ENCODE measurements at places on chromosomes 11 and 22.

DNA sequence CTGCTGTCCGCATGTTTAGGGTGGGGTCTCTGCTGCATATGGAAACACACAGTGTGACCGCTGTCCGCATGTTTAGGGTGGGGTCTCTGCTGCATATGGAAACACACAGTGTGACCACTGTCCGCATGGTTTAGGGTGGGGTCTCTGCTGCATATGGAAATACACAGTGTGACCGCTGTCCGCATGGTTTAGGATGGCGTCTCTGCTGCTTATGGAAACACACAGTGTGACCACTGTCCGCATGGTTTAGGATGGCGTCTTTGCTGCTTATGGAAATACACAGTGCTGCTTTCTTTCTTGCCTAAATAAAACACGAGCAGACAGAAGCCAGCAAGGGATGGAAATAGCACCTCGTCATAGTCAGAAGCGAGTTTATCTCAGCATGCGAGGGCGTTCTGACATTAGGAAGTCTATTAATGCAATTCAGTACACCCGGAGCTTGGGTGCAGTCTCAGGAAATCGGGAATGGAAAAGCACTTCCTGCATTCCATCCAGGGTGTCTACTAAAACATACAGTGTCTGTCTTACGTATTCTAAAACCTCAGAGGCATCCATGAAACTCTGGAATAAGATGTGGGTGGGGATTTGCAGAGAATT is 32.6 kb upstream of the TOLLIP start:
- no peak overlapping the region for H3K4me3 ChIP-seq
- no peak for DNase-seq
- H3K4me1 ChIP-seq = no peaks in the 10 kb centered on the region
- no peak overlapping the region for H3K27ac ChIP-seq
- no peaks in the 10 kb centered on the region for H3K27me3 ChIP-seq

DNA sequence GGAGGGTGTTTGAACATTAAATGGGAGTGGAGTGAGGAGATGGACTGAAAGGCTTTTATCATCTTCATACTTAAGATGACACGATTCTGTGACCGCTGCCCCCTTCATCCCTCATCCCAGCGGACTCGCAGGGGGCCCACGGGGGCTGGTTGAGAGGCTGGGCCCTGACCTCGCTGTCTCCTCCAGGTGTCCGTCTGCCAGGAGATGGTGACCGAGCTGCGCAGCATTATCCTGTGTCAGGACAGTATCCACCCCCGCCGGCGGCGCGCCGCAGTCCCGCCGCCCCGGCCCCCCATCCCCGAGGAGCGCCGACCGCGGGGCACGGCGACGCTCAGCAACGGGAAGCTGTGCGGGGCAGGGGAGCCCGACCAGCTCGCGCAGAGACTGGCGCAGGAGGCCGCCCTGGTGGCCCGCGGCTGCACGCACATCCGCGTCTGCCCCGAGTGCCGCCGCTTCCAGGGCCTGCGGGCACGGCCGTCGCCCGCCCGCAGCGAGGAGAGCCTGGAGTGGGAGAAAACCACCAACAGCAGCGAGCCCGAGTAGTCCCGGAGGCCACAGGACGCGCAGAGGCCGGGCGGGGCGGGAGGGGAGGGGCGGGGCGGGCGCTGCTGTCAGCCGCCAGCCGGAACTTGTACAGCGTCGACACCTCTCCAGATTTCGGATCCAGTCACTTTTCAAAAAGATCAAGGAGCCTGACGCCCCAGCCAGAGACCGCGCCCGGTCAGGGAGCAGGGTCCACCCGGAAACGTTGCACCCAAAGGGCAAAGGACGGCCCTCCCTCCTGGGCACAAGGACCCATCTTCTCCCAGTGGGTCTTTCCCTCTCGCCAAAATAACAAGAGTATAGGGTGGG is 38.0 kb upstream of the TBCEL start:
- peaks cover 10% of the 10 kb centered on the region for H3K4me1 ChIP-seq
- H3K27ac ChIP-seq = no peak overlapping the region
- no peaks in the 10 kb centered on the region for H3K36me3 ChIP-seq
- peaks cover 8% of the 10 kb centered on the region for H3K27me3 ChIP-seq

DNA sequence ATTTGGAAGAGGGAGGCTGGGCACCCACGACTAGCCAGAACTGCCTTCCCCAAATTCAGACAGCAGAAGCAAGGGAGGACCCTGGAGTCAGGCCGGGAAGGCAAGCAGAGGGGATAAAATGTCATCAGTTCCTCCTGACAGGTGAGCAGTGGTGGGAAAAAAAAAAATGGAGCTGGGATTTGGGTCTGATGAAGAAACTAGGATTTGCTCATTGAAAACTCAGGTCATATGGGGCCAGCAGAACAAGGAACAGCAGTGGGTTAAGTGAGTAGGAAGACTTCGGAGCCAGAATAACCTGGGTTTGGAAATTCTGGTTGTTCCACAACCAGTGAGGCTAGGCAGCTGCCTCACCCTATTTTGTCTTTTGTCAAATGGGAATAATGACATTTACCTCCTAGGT is 28.9 kb upstream of the DRD2 start:
- H3K4me1 ChIP-seq = no peaks in the 10 kb centered on the region
- no peak overlapping the region for H3K27ac ChIP-seq
- no peak for DNase-seq
- H3K36me3 ChIP-seq = no peaks in the 10 kb centered on the region

DNA sequence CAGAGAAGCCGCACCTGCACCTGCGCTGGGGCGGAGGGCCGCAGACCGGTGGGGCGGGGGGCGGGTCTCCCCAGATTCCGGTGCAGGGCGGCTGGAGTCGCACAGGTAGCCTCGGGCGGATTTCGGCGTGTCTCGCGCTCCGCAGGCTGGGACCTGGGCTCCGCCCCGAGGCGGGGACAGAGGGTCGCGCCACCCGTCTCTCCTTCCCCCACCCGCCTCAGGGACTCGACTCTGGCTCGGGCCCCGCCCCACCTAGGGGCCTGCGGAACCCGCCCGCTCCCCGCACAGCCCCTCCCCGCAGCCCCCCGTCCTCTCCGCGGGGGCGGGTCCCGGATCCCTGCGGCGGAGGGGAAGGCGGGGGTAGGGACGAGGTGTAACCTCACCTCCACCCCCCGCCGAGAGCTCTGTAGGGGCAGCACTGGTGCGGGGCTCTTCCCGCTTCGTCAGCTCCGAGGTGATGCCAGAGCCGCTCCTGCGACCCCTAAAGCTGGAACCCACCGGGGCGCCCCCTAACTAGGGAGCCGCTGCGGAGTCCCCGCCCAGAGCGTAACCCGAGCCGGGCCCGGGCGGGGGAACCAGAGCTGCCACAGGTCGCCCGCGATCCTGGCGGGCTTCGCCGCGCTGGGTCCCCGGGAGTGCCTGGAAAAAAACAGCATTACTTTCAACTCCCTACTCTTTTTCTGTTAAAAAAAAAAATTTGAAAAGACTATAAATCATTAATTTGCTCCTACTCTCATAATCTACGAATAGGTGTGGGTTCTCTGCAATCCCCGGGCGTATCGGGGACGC is at the start of gene SLC29A2:
SLC29A2 (minus strand) TSS at position 134 of the 789 bp plus-strand sequence. CDS start 169 bp downstream, outside the sequence.
- no peaks in the 10 kb centered on the region for H3K27me3 ChIP-seq
- H3K4me1 ChIP-seq = peaks cover 19% of the 10 kb centered on the region
- H3K4me3 ChIP-seq = peak within 1 kb of the TSS; percentile 76
- peak; percentile 72 for DNase-seq
- H3K36me3 ChIP-seq = no peaks in the 10 kb centered on the region

GRCh38 chr11:70786021-70786665 is 387.8 kb downstream of the CTTN start:
- H3K27me3 ChIP-seq = no peaks in the 10 kb centered on the region
- no peak overlapping the region for H3K4me3 ChIP-seq
- no peaks in the 10 kb centered on the region for H3K4me1 ChIP-seq
- no peak overlapping the region for H3K27ac ChIP-seq

DNA sequence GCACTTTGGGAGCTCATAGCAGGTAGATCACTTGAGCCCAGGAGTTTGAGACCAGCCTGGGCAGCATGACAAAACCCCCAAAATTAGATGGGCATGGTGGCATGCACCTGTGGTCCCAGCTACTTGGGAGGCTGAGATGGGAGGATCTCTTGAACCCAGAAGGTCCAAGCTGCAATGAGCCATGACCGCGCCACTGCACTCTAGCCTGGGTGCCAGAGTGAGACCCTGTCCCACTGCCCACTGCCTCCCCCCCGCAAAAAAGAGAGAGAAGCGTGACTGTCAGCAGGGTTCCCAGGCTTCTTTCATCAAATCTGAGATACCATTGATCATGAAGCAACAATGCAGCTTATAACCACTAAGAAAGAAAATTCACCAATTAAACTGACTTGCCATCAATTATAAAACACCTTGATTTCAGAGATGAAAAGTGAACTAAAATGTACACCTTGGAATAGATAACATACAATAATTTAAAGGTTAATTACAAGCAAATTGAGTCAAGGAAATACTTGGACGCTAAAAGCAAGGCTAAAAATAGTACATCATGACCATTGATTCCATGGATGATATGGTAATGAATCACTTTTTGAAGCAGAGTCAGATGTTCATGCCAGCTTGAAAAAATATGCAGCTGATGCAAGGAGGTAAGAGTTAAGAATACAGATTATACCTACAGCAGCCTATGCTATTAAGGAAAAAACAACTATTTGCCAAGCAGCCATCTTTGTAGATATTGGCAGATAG is 90.8 kb upstream of the ALKBH3 start:
- no peak for DNase-seq
- H3K4me1 ChIP-seq = no peaks in the 10 kb centered on the region
- no peak overlapping the region for H3K4me3 ChIP-seq
- no peaks in the 10 kb centered on the region for H3K27me3 ChIP-seq
- H3K27ac ChIP-seq = no peak overlapping the region
- H3K36me3 ChIP-seq = no peaks in the 10 kb centered on the region

DNA sequence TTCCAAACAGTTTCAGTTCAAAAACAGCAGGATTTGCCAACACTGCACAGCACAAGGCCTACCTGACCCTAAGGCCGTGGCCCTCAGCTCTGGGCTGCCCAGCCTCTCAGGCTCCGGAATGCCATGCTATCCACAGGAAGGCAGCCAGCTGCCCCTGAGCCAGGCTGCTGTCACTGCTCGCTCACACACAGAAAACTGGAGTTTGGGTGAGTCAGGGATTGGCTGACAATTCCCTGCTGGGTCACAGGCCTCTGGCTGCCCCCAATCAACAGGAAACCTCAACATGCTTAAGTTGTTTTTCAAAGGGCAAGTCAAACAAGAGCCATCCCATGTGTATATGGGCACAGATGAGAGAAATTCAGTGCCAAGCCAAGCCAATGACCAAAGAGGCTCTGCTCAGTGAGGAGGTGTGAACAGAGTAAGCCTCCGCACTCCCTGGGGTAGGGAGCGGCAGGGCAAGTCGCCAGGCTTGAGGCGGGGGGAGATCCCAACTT is 50.2 kb downstream of the RPL27A start:
- no peak overlapping the region for H3K27ac ChIP-seq
- no peak for DNase-seq
- no peaks in the 10 kb centered on the region for H3K27me3 ChIP-seq
- no peaks in the 10 kb centered on the region for H3K4me1 ChIP-seq

DNA sequence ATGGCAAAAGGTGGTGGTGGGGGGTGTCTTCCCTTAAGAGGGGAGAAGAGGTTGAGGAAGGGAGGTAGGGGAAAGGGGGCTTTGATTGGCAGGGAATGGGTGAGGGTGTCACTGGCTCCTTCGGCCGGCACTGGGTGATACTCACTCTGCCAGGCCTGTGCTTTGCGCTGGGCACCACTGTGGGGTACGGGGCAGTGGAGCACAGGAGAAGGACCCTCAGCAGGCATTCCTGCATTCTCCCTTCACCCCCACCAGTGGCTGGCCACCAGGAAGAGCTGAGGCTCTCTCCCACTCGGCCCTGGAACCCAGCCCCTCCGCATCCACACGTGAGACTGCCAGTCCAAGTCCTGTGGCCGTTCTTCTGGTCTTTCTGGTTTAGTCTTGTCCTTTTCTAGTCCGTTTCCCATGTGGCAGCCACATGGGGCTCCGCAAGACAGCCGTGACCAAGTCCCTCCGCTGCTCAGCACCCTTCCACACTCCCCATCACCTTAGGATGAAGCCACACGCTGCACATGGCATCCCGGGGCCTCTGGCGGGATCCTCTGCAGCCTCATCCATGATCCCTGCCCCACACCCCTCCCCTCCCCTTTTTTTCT is 8.0 kb downstream of the CAPN5 start:
- no peak for DNase-seq
- H3K27ac ChIP-seq = no peak overlapping the region
- H3K36me3 ChIP-seq = no peaks in the 10 kb centered on the region
- no peak overlapping the region for H3K4me3 ChIP-seq
- H3K27me3 ChIP-seq = no peaks in the 10 kb centered on the region

DNA sequence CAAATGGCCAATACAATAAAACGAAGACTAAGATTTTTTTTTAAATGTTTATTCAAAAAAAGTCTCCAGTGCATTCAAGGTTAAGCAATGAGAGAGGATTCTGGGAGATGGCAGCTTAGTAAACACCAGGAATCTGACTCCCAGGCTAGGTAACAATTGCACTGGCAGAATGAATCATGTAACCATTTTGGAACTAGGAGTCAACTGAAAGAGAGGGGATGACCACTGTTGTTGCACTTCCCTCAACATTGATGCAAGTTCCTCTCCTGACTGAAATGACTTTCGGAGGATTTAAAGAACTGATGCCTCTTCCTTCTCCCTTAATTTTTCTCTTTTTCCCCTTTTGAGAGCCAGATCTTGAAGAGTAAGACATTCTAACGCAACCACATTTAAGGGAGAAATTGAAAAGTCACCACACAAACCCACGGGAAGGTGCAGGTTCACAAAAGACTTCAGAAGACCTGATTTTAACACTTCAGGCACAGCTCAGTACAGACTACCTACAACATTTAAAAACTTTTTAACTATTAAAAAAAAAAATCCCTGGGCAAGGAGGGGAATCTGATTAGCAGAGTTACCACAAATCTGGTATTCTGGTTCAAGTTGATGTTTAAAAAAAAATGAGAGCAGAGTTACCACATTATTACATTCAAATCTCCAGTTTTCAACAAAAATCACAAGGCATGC is 56.8 kb downstream of the FCHSD2 start:
- H3K36me3 ChIP-seq = peaks cover 8% of the 10 kb centered on the region
- no peak overlapping the region for H3K4me3 ChIP-seq
- H3K27ac ChIP-seq = no peak overlapping the region
- peaks cover 8% of the 10 kb centered on the region for H3K4me1 ChIP-seq

DNA sequence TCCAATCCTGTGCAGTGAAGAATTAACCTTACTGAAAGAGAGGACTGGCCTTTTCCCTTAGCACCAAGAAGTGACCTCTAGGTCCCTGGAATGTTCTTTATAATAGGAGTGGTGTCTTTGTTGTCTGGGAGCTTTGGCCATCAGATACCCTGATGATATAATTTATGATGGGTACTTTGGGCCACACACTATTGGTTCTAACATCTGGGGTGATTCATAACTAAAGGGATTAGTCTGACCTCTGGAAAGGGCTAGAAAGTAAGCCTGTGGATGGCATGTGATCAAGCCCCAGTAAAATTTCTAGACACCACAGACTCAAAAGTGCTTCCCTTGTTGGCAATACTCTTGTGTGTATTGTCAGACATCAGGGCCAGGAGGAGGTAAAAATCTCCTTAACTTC is 891.2 kb downstream of the KCNA4 start:
- no peak overlapping the region for H3K27ac ChIP-seq
- no peaks in the 10 kb centered on the region for H3K36me3 ChIP-seq
- no peak overlapping the region for H3K4me3 ChIP-seq

- H3K36me3 ChIP-seq = no peaks in the 10 kb centered on the region
- H3K4me3 ChIP-seq = no peak overlapping the region
- no peaks in the 10 kb centered on the region for H3K27me3 ChIP-seq
- H3K27ac ChIP-seq = no peak overlapping the region
- peaks cover 5% of the 10 kb centered on the region for H3K4me1 ChIP-seq
- no peak for DNase-seq
Observed at GRCh38 chr22:25626624-25626990, 62.1 kb downstream of the GRK3 start.

- no peak overlapping the region for H3K4me3 ChIP-seq
- no peak overlapping the region for H3K27ac ChIP-seq
- no peaks in the 10 kb centered on the region for H3K36me3 ChIP-seq
- no peaks in the 10 kb centered on the region for H3K4me1 ChIP-seq
- no peaks in the 10 kb centered on the region for H3K27me3 ChIP-seq
Observed at GRCh38 chr22:39206491-39206890, 38.3 kb downstream of the PDGFB start.

All from CD4-positive, CD25-positive, alpha-beta regulatory T cell (primary cell).